Activated naive CD4-positive, alpha-beta T cell treated with anti-CD3 and anti-CD28 coated beads for 36 hours (primary cell): ENCODE measurements at places on chromosomes 12 and 14. TPM values are rescaled to one million over a fixed set of nuclear protein-coding genes. Genes with fewer than 3 reads are reported as not detected.

GRCh38 chr14:78592616-78593219 lies 422.5 kb downstream of the NRXN3 start:
- H3K36me3 ChIP-seq = no peaks in the 10 kb centered on the region
- H3K4me1 ChIP-seq = no peaks in the 10 kb centered on the region
- H3K27me3 ChIP-seq = peaks cover 3% of the 10 kb centered on the region
- no peak for DNase-seq

Gene RHOJ
- not detected for total RNA-seq

- H3K27me3 ChIP-seq = no peaks in the 10 kb centered on the region
- H3K4me1 ChIP-seq = peaks cover 28% of the 10 kb centered on the region
- no peak overlapping the region for H3K27ac ChIP-seq
- H3K4me3 ChIP-seq = peak overlapping the region; percentile 55
Observed at GRCh38 chr12:54390668-54391551, 6.4 kb upstream of the ZNF385A start.

GRCh38 chr12:124369827-124370378 lies 75.0 kb downstream of the RFLNA start:
- no peak overlapping the region for H3K4me3 ChIP-seq
- no peaks in the 10 kb centered on the region for H3K27me3 ChIP-seq

DNA sequence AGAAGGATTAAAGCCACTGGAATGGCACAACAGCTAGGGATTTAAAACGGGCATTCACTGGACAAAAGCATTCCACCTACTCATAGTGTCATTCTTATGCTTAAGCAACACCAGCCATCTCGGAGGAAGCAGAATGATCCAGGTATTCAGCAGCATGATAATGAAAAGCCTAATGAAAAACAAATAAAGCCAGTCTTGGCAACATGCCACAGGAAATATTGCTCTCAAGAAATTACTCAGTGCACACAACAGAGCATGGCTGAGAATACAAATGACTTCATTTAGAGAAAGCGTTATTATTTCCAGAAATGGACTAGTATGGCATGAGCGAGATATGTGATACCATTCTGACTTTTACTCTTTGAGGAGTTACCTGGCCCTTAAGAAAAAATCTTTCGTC lies 442.2 kb downstream of the APAF1 start:
- no peak overlapping the region for H3K27ac ChIP-seq
- DNase-seq = no peak
- H3K36me3 ChIP-seq = no peaks in the 10 kb centered on the region
- no peaks in the 10 kb centered on the region for H3K4me1 ChIP-seq
- no peaks in the 10 kb centered on the region for H3K27me3 ChIP-seq

GRCh38 chr14:88352698-88353097 lies 29.6 kb upstream of the KCNK10 start:
- H3K4me1 ChIP-seq = no peaks in the 10 kb centered on the region
- no peaks in the 10 kb centered on the region for H3K27me3 ChIP-seq
- H3K36me3 ChIP-seq = no peaks in the 10 kb centered on the region
- no peak overlapping the region for H3K27ac ChIP-seq

DNA sequence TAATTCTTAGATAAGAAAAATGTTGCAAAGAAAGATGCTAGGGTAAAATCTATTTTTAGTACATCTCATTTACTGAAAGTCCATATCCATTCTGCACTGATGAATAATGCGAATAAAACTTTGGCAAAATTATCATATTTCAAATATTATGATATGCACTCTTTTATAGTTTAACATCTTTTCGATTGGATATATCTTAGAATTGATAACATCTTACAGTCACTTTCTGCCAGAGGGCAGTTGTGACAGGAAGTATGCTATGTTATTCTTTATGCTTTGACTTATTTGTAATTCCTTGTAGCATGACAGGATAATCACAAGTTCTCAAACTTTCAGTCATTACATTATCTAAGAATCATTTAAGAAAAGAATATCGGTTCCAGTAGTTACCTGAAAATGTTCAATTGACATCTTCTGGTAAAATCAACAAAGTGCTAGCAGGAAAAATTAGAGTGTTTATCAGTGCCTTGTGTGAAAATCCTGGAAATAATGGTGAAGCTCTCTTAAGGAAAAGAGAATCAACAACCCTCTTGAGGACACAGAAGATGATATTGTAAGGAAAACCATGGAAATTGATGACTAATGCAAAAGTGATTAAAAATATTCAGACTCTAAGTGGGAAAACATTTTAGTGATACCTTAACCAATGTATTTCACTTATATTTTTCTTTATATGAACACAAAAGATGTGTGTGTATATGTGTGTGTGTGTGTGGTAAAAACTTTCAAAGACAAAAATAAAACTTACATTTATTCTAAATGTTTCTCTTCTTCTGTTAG lies 95.5 kb downstream of the SLC6A15 start:
- H3K36me3 ChIP-seq = no peaks in the 10 kb centered on the region
- H3K27me3 ChIP-seq = peaks cover 8% of the 10 kb centered on the region
- DNase-seq = no peak

DNA sequence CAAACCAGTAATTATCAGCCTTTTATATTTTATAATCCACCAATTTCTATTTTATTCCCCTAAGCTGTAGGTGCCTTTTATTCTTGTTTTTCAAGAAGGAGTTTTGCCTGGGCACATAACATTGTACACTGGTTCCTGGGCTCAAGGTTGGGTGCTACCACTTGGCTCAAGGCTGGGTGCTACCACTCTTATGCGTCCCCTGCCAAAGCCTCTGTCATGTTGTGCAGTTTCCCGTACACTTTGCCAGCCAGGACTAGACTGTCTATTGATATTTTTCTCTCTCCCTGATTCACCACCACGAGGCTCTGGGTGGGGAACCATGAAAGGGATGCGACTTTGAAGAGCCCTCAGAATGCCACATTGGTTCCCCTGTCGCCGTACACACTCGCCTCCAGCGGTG lies 52.5 kb upstream of the VASH1 start:
- H3K4me1 ChIP-seq = no peaks in the 10 kb centered on the region
- no peak overlapping the region for H3K4me3 ChIP-seq
- no peak overlapping the region for H3K27ac ChIP-seq
- peaks cover 4% of the 10 kb centered on the region for H3K27me3 ChIP-seq

- DNase-seq = peak; percentile 87
- H3K4me1 ChIP-seq = peaks cover 9% of the 10 kb centered on the region
- no peaks in the 10 kb centered on the region for H3K36me3 ChIP-seq
- H3K27me3 ChIP-seq = no peaks in the 10 kb centered on the region
- peak overlapping the region; percentile 39 for H3K27ac ChIP-seq
Observed at GRCh38 chr12:123905319-123905925, 67.2 kb downstream of the CCDC92 start.

- H3K27ac ChIP-seq = peak overlapping the region; percentile 30
- H3K27me3 ChIP-seq = no peaks in the 10 kb centered on the region
- no peaks in the 10 kb centered on the region for H3K36me3 ChIP-seq
- peaks cover 42% of the 10 kb centered on the region for H3K4me1 ChIP-seq
- DNase-seq = no peak
Observed at GRCh38 chr12:120886199-120887018, 17.7 kb downstream of the SPPL3 start.

- H3K4me3 ChIP-seq = no peak overlapping the region
- H3K27ac ChIP-seq = no peak overlapping the region
- H3K4me1 ChIP-seq = peaks cover 14% of the 10 kb centered on the region
- DNase-seq = no peak
- H3K27me3 ChIP-seq = no peaks in the 10 kb centered on the region
Observed at GRCh38 chr14:99137001-99137700, 134.8 kb downstream of the BCL11B start.

GRCh38 chr12:80766210-80766609 lies 49.5 kb downstream of the MYF5 start:
- no peaks in the 10 kb centered on the region for H3K27me3 ChIP-seq
- no peaks in the 10 kb centered on the region for H3K36me3 ChIP-seq
- no peak overlapping the region for H3K27ac ChIP-seq
- H3K4me3 ChIP-seq = no peak overlapping the region

DNA sequence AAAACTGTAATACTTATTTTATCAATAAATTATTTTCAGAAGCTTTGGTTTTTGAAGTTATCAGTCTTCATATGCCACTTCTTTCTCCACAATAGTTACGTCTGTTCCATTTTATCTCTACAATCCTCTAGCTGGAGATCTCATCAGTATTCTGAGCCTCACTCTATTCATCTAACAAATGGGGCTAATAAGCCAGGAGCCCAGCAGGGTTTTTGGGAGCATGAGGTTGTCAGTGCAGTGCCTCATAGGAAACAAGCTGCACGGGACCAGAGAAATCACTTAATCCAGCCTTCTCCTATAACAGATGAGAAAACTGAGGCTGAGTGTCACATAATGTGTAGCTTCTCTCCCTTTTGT lies 501.9 kb upstream of the RGS6 start:
- H3K27me3 ChIP-seq = no peaks in the 10 kb centered on the region
- no peak overlapping the region for H3K27ac ChIP-seq
- H3K36me3 ChIP-seq = peaks cover 20% of the 10 kb centered on the region

Gene C14orf180
- total RNA-seq = not detected

GRCh38 chr12:51222461-51222860 lies 4.6 kb upstream of the POU6F1 start:
- H3K36me3 ChIP-seq = no peaks in the 10 kb centered on the region
- no peak for DNase-seq
- no peak overlapping the region for H3K4me3 ChIP-seq
- no peaks in the 10 kb centered on the region for H3K27me3 ChIP-seq
- H3K27ac ChIP-seq = no peak overlapping the region
- H3K4me1 ChIP-seq = peaks cover 11% of the 10 kb centered on the region

- peaks cover 6% of the 10 kb centered on the region for H3K4me1 ChIP-seq
- H3K36me3 ChIP-seq = peaks cover 43% of the 10 kb centered on the region
- H3K27ac ChIP-seq = no peak overlapping the region
- H3K4me3 ChIP-seq = no peak overlapping the region
Observed at GRCh38 chr12:321606-322326, 59.1 kb upstream of the SLC6A13 start.

DNA sequence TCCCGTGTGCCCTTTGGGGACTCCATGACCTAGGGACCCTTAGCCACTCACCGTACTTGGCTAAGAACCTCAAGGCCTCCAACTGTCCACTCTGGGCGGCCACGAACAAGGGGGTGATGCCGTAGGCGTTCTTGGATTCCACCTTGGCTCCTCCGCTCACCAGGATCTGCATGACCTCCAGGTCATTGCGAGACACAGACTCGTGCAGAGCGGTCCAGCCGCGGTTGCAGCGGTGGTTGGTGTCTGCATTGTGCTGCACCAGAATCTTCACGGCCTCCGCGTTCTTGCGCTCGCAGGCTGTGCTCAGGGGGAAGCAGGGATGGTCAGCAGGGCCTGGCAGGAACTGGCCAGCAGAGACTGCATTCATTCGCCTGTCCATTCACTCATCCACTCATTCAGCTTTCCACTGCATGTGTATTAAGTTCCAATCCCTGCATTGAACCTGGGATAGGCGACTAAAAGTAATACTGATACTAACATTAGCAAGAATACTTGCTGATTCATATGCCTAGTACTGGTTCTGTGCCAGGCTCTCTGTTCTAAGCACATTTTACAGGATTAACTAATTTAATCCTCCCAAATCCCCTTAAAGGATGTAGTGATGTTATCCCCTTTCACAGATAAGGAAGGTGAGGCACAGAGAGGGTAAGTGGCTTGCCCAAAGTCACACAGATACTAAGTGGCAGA lies 23.9 kb downstream of the FAM181A start:
- H3K4me1 ChIP-seq = peaks cover 46% of the 10 kb centered on the region
- H3K27ac ChIP-seq = no peak overlapping the region
- no peak overlapping the region for H3K4me3 ChIP-seq
- no peaks in the 10 kb centered on the region for H3K27me3 ChIP-seq
- no peak for DNase-seq

GRCh38 chr14:99393059-99393655 lies 87.5 kb downstream of the SETD3 start:
- peaks cover 7% of the 10 kb centered on the region for H3K4me1 ChIP-seq
- H3K36me3 ChIP-seq = peaks cover 2% of the 10 kb centered on the region
- H3K27ac ChIP-seq = no peak overlapping the region
- H3K4me3 ChIP-seq = no peak overlapping the region

DNA sequence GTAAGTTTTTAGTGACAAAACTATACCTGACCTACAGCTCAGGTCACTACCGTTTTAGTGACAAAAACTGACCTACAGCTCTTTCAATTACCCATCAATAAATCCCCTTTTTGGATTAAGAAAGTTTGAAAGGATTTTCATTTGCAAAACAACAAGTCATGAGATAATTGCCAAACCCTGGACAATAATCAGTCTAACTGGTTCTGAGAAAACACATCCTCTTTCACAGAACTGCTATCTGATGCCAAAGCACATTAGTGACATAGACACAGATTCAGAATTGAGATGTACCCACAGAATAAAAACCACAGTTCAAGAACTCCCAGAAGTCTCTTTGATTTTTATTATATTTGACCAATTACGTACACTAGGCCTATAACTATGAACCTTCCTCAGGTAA lies 126.0 kb upstream of the COCH start:
- H3K27me3 ChIP-seq = no peaks in the 10 kb centered on the region
- H3K27ac ChIP-seq = no peak overlapping the region
- no peaks in the 10 kb centered on the region for H3K36me3 ChIP-seq
- H3K4me3 ChIP-seq = no peak overlapping the region
- no peaks in the 10 kb centered on the region for H3K4me1 ChIP-seq

GRCh38 chr14:95463171-95463901 lies 53.1 kb downstream of the SYNE3 start:
- H3K27ac ChIP-seq = peak overlapping the region; percentile 74
- peaks cover 69% of the 10 kb centered on the region for H3K4me1 ChIP-seq
- H3K27me3 ChIP-seq = no peaks in the 10 kb centered on the region
- peak; percentile 36 for DNase-seq
- peaks cover 13% of the 10 kb centered on the region for H3K36me3 ChIP-seq

DNA sequence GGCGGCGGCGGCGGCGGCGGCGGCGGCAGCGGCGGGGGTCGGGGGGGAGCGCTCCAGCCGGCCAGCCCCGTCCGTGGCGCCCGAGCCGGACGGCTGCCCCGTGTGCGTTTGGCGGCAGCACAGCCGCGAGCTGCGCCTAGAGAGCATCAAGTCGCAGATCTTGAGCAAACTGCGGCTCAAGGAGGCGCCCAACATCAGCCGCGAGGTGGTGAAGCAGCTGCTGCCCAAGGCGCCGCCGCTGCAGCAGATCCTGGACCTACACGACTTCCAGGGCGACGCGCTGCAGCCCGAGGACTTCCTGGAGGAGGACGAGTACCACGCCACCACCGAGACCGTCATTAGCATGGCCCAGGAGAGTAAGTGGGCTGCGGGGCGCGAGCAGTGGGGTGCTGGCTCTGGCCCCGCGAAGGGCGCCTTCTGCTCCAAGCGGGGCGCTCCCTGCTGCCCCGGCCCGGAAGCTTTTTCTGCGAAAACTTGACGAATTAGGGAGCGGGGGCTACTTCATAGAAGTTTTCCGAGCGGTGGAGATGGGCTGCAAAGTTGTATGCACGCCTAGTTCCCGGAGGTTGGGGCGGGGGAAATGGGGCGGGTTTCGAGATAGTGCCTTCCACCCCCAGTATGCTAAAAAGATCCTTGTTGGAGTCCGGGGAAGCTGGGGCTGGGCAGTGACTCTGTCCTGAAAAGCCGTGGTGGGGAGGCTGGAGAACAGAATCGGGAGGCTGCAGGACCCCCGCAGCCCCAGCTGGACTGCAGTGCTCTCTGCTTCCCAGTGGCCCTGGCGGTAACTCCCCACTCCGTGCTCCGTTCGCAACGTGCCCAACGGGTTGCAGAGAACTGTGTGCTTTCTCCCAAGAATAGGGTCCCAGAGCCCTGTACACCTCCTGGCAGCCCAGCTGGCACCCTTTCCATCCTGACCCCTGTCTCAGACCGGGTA lies 751 bp downstream of the GDF11 start:
- peak overlapping the region; percentile 13 for H3K27ac ChIP-seq
- H3K4me3 ChIP-seq = peak overlapping the region; percentile 84
- H3K4me1 ChIP-seq = peaks cover 26% of the 10 kb centered on the region
- H3K27me3 ChIP-seq = no peaks in the 10 kb centered on the region

- H3K27ac ChIP-seq = peak overlapping the region; percentile 98
- no peaks in the 10 kb centered on the region for H3K27me3 ChIP-seq
- peaks cover 42% of the 10 kb centered on the region for H3K4me1 ChIP-seq
- H3K36me3 ChIP-seq = no peaks in the 10 kb centered on the region
Observed at GRCh38 chr14:50001999-50002925, 109.4 kb downstream of the ARF6 start.
